ENCODE measurements at places on chromosomes 12 and 14.

GRCh38 chr14:99410019-99410418 is 70.6 kb downstream of the SETD3 start:
- no peak for DNase-seq

DNA sequence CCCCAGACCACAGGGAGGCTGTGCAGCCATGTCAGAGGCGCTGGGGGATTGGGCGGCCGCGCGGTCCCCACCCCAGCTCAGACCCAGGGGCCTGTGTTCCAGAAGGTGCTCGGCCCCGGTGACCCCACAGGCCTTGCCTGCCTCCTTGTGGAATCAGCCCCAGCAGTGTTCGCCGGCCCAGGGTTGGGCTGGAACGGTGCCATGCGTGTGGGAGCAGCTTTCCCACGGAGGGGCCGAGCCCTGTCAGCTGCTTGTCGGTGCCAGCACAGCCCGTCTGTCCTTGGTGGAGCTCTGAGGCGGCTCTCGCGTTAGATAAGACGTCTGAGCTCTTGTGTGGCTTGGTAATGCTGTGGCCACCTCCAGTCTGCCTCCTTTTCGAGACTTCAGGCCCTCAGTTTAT is 8.5 kb downstream of the ZFYVE21 start:
- DNase-seq = peak; percentile 34

DNA sequence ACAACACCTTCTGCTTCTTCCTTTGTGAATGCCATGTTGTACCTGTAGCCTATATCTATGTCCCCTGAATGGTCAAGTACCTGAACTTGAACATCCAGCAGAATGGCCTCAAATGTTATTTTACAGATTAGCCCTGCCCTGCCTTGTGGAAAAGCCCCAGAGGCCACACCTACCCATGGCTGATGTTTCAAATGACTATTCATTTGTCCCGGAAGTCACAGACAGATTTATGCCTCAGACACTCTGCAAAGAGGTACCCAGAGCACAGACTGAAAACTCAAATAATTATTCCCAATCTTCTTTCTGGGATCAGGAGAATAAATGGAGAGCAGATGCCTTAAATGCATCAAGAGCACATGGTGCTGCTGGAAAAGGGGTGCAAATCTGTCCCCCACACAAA is 13.0 kb upstream of the DPF3 start:
- DNase-seq = no peak

DNA sequence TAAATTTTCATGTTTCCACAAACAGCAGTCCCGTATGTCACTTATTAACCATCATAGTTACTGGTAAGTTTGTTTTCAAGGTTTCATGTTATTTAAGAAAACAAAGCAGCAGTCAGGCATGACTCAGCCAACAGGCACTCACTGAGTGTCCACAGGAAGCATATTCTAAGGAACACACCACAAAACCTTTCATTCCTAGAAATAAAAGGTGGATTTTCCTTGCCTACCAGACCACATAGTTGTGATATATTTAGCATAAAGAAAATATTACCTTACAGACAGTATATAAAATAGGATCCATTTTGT is 143.3 kb upstream of the AVPR1A start:
- DNase-seq = no peak

- no peak for DNase-seq
These were observed 24.0 kb upstream of the TMED10 start for GRCh38 chr14:75200451-75200850.

GRCh38 chr14:30496852-30497251 is 62.1 kb upstream of the G2E3 start:
- no peak for DNase-seq

GRCh38 chr12:14701809-14702568 is 5.6 kb upstream of the GUCY2C start:
- DNase-seq = no peak

GRCh38 chr12:124694250-124694649 is 126.8 kb upstream of the NCOR2 start:
- no peak for DNase-seq

DNA sequence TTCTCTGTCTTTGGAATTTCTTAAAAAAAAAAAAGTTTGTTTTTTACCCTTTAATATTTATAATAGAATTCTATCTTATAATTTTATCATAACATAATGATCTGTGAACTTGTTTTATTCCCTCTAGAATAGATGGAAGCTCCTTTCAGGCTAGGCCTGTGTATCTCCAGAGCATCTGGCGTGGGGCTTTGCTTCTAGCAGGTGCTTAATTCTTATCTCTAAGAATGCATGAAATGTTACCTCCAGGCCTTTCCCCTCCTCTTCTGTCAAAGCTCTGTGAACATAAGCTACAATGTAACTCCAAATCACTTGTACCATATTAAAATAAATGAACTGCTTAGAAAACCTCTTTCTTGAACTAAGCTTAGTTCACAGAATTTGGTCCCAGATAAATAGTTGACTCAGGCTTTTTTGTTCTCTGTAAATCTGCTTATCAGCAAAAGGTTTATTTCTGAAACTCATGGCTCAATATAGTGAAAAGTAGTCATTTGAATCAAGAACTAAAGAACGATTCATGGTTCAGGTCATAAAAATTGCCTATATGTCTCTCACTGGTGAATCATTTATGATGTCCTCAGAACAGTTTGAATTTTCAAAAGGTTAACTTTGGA is 407.1 kb downstream of the TRHDE start:
- DNase-seq = no peak

DNA sequence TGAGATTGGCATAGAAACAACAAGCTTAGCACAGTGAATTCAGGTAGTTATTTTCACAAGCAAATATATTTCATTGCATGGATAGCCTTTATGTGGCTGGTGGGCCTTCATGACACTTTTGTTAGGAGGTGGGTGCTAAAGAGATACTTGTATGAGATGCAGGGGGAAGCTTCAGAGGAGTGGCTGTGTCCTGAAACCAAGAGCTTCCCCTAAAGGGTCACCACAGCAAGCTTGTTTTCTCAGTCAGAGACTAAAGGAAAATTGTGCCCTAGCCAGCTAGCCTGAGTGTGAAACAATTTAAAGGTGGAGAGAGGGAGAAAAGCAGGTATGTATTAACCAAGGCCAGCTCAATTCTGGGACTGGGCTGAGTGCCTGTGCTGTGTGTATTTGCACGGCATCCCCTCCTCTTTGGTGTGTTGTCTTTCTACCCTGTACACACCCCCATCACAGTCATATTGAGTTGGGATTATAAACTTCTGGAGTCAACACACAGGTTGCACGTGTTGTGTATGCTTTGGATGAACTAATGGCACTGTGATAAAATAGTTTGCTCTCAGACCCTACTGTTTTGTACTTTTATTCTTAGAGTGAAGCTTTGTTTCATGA is 79.2 kb downstream of the RASSF8 start:
- no peak for DNase-seq

GRCh38 chr12:102514696-102515095 is 34.3 kb upstream of the IGF1 start:
- DNase-seq = no peak

GRCh38 chr12:14999695-15000365 is 27.0 kb downstream of the PDE6H start:
- DNase-seq = no peak

GRCh38 chr14:53146739-53147138 is 6.4 kb downstream of the DDHD1 start:
- no peak for DNase-seq

- no peak for DNase-seq
These were observed 44.5 kb downstream of the EML5 start for GRCh38 chr14:88748288-88748687.

DNA sequence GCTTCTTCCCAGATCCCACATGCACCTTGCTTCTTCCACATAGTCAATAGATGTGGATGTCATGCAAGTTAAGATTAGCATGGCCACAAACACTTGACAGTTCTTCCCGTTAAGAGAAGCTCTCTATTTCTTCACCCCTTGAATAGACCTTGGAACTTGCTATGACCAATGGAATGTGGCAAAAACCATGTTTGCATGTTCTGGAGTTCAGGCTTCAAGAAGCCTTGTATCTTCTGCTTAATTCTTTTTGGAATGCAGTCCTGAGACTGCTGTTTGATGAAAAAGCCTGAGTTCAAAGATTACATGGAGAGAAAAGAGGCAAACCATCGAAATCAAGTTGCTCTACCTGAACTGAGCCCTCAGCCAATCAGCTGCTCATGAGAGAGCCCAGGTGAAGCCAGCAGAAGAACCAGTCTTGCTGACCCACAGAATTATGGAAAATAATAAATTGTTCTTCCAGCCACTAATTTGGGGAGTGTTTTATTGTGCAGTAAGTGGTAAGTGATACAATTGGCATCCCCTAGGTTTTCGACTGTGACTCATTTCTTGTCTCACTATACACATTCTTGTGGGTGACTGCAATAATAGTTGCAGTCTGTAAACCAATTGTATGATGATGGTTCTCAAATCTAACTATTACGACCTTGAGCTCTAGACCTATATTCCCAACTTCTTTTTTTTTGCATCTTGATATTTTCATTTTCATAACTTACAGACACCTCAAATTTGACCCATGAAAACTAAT is 12.6 kb downstream of the RASSF9 start:
- no peak for DNase-seq

DNA sequence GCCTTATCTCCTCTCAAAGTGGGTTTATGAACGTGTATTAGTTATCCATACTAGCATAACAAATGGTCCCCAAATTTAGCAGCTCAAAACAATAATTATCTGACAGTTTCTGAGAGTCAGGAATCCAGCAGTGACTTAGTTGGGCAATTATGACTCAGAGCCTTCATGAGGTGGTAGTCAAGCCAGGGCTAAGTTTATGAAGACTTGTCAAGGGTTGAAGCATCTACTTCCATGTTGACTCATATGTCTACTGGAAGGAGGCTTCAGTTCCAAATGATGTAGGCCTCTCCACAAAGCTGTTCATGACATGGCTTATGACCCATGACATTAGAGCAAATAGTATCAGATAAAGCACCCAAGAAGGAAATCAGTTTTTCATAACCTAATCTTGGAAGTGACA is 73.2 kb downstream of the IPO8 start:
- DNase-seq = no peak

GRCh38 chr12:15526033-15526432 is 203.7 kb downstream of the PTPRO start:
- no peak for DNase-seq

- DNase-seq = peak; percentile 88
These were observed 115.5 kb upstream of the G2E3 start for GRCh38 chr14:30443368-30444007.

DNA sequence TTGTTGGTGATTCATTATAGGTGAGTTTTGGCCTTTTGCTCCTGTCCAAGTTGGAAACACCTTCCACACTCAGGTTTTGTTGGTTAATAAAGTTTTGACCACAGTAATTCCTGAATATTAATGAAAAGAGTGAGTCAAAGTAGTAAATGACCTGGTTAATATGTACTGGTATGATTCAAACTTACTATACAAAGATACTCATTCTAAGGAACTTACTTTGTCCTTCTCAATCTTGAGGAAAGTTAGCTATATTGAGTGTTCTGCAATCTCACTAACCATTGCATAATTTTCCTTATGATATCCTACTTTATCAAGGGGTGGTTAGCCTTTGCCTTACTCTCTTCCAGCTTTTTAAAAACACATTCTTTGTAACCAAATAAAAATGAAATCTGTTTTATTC is 20.9 kb upstream of the HECTD1 start:
- no peak for DNase-seq

GRCh38 chr12:99261256-99261655 is 386.3 kb upstream of the GARIN6 start:
- no peak for DNase-seq

DNA sequence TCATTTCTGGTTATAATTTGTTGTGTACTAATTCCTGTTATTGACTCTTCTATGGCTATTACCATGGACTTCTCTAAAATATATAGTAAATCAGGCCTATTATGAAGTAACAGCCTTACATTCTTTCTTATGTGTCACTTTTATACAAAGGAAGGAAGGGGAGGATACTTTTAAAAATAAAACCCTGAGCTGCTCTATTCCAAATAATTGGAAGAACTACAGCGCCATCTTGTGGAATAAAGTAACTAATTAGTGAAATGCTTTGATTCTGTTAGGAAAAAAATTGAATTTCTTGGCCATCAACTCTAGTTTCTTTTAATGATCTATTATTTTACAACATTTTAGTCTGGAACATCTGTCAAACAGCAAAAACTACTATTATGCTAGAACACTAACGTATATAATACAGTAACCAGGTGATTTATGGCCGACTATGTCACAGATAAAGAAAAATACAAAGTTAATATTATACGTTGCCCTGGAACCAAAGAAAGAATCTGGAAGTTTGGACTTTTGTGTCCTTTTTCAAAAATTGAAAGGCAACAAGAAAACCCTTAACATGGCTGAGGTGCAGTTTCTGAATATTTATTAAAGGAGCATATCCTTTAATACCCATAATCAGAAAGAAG is 55.0 kb upstream of the NELL2 start:
- DNase-seq = peak; percentile 82

DNA sequence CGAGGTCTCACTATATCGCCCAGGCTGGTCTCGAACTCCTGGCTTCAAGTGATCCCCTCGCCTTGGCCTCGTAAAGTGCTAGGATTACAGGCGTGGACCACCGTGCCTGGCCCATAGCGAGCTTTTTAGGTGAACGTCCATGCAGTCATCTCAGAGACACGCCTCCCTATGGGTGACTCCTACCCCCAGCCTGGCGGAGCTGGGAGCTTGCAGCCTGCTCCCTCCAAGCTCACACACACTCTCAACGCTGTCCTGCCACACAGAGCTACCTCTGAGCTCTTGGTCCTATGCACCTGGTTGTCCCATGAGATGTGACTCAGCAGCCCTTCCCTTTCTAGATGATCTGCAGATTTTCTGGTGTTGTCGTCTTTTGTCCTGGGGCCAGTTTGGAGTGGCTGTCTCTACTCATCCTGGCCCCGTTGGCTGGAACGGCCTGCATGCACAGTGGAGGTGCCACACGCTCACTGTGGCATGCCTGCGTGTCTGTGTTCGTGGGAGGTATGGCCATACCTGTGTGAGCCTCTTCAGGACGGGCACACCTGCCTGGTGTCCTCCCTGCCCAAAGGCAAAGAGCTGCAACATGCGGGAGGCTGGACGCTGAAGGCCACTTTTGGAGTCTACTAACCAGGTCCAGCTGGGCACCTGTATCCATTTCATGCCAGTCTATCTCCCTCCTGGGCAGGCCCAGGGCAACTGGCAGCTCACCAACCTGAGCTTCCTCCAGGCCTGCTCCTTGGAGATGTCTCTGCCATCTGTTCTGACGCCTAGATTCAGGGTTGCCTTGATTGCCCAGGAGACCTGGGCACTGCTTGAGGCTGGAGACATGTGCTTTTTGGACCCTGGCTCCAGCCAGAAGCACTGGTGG is 18.1 kb downstream of the CABP1 start:
- DNase-seq = no peak

DNA sequence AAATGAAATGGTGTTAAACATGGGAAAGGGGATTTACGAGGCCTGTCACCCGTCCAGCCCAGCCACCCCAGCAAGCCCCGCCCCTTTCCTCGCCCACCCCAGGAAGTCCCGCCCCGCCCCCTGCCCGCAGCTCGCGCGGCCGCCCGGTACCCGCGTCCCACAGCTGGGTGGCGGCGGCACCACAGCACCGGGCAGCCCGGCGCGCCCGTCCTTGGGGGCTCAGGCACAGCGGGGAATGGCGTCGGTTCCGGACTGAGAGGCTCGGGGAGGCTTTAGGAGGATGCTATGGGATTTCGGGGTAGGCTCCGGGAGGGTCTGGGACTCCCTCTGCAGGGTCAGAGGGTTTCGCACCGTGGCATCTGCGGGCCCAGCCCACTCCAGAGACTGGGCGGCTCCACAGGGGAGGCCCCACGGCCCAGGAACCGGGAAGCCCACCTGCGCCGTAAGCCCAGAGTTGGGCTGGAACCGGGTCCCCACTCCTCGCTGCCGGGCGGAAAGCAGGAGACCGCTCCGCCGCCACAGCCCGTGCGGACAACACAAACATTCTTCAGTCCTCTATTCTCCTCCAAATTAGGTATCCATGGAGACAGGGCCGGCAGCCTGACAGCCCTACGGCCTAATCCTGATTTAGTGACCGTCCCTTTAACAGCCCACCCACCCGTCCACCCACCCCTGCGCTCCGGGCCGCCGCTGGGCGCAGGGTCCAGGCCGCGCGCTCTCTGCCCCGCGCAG is 1.4 kb downstream of the FIGNL2 start:
- peak; percentile 45 for DNase-seq
